H1 (cell line): ENCODE measurements at places on chromosomes 7 and 10.

- DNase-seq = no peak
Measured at GRCh38 chr10:112091703-112092102, 91.9 kb downstream of the GPAM start.

- no peak for DNase-seq
Measured at GRCh38 chr7:117025891-117026290, 72.6 kb downstream of the ST7 start.

- DNase-seq = no peak
Measured at GRCh38 chr10:17877121-17877520, 68.0 kb downstream of the MRC1 start.

GRCh38 chr10:59711871-59712494 lies 2.3 kb upstream of the SLC16A9 start:
- DNase-seq = no peak

- DNase-seq = no peak
Measured at GRCh38 chr10:4260483-4261124, 475.6 kb upstream of the KLF6 start.
